ENCODE measurements at places on chromosomes 5 and 9.

GRCh38 chr5:156497804-156498208, 170.8 kb downstream of the SGCD start:
- no peak for DNase-seq

GRCh38 chr9:38213631-38214299, 144.7 kb upstream of the SHB start:
- no peak for DNase-seq

DNA sequence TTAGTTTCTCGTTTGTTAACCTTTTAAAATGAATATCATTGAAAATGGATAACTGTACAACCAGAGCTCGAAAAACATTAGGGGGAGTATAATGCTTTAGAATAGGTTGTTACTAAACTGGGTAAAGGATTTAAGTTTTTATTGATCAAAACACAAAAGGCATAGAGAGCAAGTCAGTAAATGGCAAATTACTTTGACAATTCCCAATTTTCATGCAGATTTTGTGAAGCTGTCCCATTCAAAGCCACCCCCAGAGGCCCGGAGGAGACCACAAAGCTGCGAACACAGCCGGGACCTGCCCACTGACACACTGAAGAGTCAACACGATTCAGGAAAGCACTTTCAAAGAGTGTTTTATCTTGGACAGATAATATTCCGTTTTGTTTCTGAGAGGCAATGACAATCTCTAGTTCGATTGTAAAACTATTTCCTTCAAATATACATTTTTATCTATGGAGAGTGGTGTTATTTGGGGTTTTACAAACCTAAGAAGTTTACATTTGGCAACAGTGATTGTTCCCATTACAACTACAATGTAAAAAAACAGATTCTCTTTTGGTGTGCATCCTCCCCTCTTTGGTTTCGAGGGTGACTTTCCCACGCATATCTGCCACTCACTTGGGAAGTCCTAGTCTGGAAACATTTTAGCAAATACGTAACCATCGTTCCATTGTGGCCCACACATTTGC, 182.6 kb upstream of the TBCA start:
- DNase-seq = peak; percentile 14

- DNase-seq = peak; percentile 62
Measured at GRCh38 chr9:111599092-111599954, at the start of gene PTGR1. Gene PTGR1, minus strand, starts transcription at chr9:111599647. Its CDS starts 2,225 bp downstream, at chr9:111597422.

- DNase-seq = no peak
Measured at GRCh38 chr5:639584-640213, 27.6 kb downstream of the CEP72 start.

DNA sequence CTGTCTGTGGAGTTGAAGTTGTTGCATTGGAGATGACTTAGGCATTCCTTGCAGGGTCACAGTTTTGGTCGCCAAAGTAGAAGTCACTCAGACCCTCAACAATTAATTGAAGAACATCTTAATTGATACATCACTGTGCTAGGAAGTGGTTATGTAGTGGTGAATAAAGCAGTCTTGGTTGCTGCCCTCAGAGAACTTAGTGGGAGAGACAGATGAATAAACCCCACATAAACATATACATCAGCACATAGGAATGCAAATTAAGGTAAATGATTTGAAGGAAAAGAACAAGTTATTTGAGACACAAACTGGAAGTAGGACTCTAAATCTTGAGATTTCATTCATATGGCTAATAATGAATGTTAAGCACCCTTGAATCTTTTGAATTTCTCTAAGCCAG, 25.7 kb downstream of the FAM174A start:
- no peak for DNase-seq

- DNase-seq = no peak
Measured at GRCh38 chr9:133733796-133734533, 4.2 kb downstream of the SARDH start.

- DNase-seq = no peak
Measured at GRCh38 chr9:75552941-75553340, 337.5 kb upstream of the PCSK5 start.

DNA sequence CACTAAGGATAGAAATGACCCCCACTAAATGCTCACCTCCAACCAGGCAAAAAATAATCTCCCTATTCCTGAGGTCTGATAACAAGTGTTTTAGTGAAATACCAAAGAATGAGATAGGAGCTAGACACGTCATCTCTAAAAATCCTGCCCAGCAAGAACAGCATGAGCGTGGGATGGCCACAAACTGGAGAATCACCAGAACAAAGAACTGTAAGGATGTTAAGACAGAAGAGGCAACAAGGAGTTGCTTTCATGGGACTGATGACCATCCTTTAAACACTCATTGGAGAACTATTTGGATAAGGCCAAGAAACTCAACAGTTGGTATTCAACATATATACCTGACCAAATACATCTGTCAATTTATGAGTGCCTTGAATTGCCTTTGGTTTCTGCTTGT, 113.7 kb downstream of the RASEF start:
- no peak for DNase-seq
